Activated T-cell treated with anti-CD3 and anti-CD28 coated beads for 24 hours (primary cell): ENCODE measurements at places on chromosomes 1 and 21.

GRCh38 chr21:33025106-33025488, 638 bp upstream of the OLIG2 start:
- no peak for DNase-seq

DNA sequence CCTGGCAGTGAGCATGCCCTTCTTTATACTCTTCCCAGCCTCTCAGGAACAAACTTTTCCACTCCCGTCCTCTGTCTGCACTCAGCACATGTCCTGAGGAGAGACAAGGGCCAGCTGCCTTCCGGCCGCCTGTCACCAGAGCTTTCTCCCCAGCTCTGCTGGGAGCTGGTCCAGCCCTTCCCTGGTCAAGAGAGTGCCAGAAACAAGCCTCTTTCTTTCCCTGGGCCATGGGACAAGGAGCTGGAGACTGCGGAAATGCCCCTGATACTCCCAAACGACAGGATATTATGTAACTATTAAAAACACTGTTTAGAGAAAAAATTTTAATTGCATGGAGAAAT, 10.4 kb downstream of the LAMB3 start:
- no peak for DNase-seq

DNA sequence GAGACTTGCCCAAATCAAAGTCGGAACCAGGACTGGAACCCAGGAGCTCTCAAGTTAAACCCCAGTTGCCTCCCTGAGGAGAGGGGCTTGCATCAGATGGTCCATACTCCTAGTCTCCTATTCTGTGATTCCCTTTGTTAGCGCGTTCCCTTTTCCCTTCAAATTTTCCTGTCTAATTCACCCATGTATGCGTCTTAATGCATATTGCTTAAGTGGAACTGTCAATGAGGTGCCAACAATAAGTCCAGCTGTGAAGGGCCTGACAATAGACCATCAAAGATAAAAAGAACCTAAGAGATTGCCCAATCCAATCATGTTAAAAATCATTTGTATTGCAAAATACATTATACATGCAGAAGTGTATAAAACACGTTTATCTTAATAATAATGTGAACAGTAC, 634 bp upstream of the SPATA6 start:
- no peak for DNase-seq

DNA sequence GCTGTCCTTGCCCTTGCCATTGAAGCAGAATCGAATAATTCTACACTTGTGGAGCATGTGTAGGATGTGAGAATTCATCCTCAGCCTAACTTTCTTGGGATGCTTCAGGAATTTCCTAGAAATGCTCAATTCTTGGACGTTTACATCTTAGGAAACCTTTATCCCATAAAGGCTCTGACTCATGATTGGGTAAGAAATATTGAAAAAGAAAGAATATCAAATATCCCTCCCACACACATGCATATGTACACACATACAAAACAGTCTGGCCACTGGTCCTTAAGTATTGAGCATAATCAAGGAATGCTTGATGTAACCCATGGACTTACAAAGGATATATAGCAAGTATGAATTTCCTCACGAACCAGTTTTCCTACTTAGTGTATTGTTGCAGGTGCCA, 83.9 kb upstream of the IPO9 start:
- no peak for DNase-seq

GRCh38 chr1:117201808-117202207, 8.9 kb downstream of the VTCN1 start:
- no peak for DNase-seq

- no peak for DNase-seq
Observed at GRCh38 chr1:180267761-180268555, 37.9 kb downstream of the LHX4 start.

DNA sequence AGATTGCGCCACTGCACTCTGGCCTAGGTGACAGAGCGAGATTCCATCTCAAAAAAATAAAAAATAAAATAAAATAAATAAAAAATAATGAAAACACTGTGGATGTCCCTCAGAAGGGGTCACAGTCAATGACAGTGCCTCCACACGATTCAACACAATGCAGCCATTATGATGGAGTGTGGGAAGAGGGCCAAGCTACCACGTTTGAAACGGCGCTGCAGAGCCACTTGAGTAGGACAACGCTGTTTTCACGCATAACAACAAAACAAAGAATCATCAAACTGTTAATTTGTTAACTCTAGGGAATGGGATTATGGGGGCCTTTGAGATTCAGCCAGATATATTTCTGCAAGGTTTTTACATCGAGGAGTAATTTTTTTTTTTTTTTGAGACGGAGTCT, 36.5 kb downstream of the NKAIN1 start:
- DNase-seq: no peak

DNA sequence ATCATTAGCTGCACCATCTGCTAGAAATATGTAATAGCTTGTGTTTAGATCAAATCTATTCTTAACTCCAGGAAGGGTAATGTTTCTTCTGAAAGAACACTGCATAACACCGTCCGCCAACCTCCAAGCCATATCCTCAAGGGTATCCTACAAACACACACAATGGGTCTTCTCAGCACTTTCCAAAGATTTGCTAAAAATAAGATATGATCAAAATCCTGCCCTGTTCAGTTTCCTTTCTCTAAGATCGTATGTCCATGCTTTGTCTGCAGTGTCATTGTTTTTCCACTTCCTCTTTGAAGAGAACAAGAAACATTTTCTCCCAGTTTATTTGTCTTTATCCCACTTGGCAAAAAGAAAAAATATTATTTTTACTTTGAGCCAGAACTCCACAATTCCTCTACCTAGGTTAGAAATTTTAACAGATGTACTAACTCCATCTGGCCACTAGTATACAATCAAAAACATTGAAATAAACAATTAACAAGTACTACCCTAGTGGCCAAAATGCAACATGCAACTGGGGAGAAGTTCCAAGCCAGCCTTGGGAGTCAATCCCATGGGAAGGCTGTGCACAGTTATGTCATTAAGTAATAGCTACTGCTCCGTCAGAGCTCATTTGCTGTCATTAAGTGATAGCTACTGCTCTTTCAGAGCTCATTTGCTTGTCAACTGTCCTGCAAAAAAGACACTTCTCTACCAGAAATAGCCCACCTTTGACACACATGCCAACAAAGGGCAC, 37.8 kb downstream of the FRRS1 start:
- DNase-seq: no peak

GRCh38 chr1:93995837-93996536, 86.8 kb upstream of the GCLM start:
- no peak for DNase-seq

DNA sequence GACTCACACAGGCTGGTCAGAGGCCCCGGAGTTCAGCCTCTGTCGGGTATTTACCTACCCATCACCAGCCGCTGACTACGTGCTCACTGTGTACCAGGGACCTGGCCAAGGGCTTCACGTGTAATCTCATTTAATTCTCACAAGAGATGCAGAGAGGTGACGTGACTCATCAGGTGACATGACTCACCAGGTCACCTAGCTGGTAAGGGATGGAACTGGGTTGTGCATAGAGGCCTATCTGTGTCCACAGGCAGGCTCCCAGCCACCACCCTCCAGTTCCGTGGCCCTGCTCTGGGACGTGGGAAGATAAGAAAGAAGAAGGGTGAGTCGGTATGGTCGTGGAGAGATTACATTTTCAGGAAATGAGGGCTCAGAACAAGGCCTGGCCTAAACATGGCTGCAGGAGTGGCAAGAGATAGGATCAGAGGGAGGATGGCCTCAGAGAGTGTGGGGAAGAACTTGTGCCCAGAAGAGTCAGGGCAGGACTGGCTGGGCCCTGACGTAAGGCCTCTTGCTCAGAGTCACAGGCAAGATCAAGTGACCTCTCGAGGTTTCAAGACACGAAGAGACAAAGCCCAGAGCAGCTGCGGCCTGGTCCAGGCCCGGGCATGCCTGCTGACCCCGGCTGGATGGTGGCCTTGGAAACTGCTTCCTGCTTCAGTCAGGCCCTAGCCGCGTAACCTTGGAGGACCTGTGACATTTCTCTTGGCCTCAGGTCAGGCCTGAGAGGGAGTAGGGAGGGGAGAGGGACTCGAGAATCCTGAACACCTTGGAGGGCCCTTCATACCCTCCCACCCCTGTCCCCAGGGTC, 52.7 kb upstream of the WASF2 start:
- no peak for DNase-seq

- DNase-seq: no peak
Observed at GRCh38 chr21:45451091-45451740, 46.3 kb downstream of the COL18A1 start.

DNA sequence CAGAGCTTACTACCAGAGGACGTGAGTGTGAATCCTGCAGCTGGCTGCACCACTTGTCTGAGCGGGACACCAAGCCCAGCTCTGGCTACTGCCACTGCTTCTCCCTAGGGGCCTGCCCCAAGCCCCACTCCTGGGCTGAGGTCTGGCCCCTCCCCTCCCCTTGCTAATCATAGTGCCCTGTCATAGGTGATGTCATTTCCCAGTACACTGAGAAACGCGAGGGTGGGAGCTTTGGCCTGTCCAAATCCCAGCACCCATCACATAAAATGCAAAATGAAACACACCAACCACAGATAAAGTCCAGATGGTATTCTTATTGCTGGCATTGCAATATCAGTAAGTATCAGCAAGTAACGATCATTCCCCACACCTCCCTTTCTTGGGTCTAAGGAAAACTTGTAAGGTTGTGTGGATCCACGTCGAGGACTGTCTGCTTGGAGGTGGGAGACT, 77.7 kb downstream of the TOMM20 start:
- no peak for DNase-seq

DNA sequence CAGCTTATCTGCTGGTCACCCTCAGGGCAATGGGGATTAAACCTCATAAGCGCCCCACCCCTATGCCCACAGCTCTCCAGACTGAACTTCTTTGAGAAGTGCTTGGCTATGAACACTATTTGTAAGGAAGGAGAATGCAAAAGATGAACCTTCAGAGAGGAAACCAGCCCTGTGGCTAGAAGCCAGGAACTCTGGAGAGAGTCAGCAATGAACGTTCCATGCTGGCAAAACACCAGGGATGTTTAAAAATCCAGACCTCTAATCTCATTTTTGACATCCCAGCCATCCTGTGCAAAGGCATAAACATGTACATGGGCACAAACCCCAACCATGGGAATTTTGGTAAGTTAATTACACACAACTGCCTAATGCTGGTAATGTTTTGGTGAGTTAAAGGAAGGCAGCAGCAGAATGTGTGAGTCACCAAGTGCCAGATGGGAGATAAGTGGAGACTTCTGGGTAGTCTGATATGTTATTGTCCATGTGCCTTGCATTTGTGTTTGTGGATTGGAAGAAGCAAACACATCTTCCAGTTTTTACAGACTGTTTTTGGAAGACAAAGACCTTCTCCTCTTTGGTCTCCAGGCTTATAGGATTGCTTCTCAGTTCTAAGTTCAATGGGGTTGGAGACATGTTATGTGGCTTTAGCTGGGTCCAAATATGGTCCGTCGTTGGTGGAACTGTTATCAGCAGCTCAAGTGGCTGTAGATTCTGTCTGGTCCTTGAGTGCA, 174.1 kb upstream of the ETV3 start:
- no peak for DNase-seq

- DNase-seq: no peak
Observed at GRCh38 chr1:12778061-12778460, 4.5 kb downstream of the PRAMEF12 start.

- no peak for DNase-seq
Observed at GRCh38 chr1:149845416-149845815, 54.0 kb upstream of the BOLA1 start.

GRCh38 chr21:33401630-33401992, 1.6 kb upstream of the IFNGR2 start:
- DNase-seq: no peak

DNA sequence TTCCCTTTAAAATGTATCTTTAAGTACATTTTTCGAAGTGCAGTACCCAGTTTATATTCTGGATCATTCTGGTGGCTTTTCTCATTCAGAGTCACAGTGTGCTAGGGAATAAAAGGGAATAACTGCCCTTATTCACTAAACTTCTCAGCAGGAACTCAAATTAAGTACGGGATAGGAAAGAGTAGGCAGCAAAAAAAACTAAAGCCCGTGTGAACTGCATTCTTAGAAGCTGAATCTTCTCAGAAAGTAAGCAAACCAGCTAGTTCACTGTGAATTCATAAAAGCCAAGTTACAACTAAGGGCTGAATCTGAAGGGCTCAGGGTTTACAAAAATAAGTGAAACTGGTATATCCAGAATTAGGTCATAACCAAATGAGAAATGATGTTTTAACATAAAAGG, 22.0 kb downstream of the PRPF38A start:
- DNase-seq: no peak

DNA sequence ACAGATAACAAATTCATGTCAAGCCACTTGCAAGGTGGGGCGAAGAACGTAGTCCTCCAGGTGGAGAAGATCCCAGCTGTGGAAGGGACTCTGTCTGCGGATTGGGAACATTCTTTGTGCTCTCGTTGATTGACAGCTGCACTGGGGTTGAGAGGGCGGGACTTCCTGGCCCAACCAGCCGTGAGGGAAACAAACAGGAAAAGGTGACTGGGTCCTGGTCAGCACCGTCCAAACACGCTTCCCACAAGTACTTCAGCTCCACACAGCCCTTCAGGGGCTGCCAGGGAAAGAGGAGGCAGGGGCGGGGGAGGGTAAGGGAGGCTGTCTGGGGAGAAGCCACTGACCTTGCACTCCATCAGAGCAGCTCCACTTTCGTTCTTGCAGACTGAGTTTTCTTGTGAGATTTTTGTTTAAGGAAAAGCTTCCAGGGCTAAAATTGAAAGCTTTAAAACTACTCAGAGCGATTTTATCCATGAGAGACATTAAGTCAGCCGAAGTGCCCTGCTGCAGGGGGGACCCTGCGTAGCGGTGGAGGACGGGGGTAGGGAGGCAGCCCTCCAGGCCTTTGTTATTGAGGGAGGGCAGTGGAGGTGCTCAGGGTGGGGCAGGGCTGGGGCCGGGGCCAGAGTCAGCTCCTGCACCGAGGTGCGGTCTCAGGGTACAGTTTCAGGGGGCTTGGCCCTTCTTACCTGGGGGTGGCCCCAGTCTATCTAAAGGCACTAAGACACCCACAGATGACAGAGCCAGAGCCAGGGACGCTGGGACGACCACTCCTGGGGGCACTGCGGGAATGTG, 21.6 kb upstream of the STUM start:
- no peak for DNase-seq

DNA sequence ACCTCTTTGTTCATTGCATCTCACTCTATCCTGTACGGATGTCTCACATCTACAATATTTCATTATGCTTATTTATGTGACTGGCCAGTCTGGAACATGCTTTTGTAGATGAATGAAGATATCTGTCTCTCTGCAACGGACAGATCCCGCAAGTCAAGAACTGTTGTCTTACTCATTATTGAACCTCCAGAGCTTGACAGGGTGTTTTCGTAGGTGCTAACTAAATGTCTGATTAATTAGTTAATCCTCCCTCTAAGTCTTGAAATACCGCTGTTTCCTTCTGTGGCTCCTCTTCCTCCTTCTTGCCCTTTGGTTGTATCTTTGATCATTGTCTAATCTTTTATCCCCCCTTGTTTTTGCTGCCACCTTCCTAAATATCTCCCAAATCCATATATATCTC, 3.2 kb upstream of the C1orf162 start:
- DNase-seq: no peak
